Esophagus mucosa (tissue), 1 donor: ENCODE measurements at places on chromosomes 13 and 19. TPM values are rescaled to one million over a fixed set of nuclear protein-coding genes. Genes with fewer than 3 reads are reported as not detected.

ZNF497 gene
- total RNA-seq = 1.1 TPM

ZFP14 gene
- 1.2 TPM for total RNA-seq

LYPD3 gene
- total RNA-seq = 739 TPM

ADAMTSL5 gene
- total RNA-seq = 6.7 TPM

ZNF99 gene
- total RNA-seq = not detected

ADGRE1 gene
- total RNA-seq = not detected

ZNF763 gene
- 0.96 TPM for total RNA-seq

FCAR gene
- total RNA-seq = 0.16 TPM

LGALS14 gene
- total RNA-seq = not detected

MEGF8 gene
- total RNA-seq = 8.1 TPM

MPND gene
- 22.0 TPM for total RNA-seq

ZNF792 gene
- 1.8 TPM for total RNA-seq

CLC gene
- total RNA-seq = not detected

UBE2L5 gene
- not detected for total RNA-seq

CYP2A7 gene
- not detected for total RNA-seq

TMEM59L gene
- total RNA-seq = 0.28 TPM

RNF225 gene
- 14.7 TPM for total RNA-seq

TEX29 gene
- total RNA-seq = not detected

ZNF665 gene
- total RNA-seq = 0.56 TPM

CD209 gene
- total RNA-seq = 0.32 TPM

THAP8 gene
- 3.0 TPM for total RNA-seq

OR4F17 gene
- total RNA-seq = not detected

ZNF442 gene
- total RNA-seq = 2.8 TPM

ZNF177 gene
- 0.20 TPM for total RNA-seq

RGL3 gene
- total RNA-seq = 0.64 TPM

LSR gene
- 66.6 TPM for total RNA-seq

ZNF845 gene
- total RNA-seq = 3.5 TPM

CSNK1A1L gene
- not detected for total RNA-seq

LAIR2 gene
- not detected for total RNA-seq

COX6B2 gene
- 0.56 TPM for total RNA-seq

SPACA4 gene
- total RNA-seq = 0.64 TPM
